ENCODE measurements at places on chromosomes 6 and 20. TPM values are rescaled to one million over a fixed set of nuclear protein-coding genes. Genes with fewer than 3 reads are reported as not detected.

DNA sequence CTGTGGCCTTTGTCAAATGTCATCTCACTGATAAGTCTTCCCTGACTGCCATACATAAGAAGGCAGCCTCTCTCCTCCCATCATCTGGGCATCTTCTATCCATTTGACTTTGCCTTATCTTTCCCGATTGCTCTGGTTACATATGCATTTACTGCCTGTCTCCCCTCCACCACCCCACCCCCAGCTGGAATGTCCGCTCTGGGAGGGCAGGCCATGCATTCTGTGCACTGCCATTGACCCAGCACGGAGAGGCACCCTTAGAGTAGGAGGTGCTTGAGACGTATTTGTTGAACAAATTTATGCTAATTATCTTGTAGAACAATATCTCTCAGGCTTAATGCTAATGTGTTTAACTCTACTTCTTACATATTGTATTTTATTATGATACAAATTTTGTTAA, 183.9 kb upstream of the HDAC2 start:
- H3K27ac ChIP-seq: no peak overlapping the region
- H3K4me3 ChIP-seq: no peak overlapping the region
- no peak for DNase-seq
- peaks cover 20% of the 10 kb centered on the region for H3K4me1 ChIP-seq
- no peaks in the 10 kb centered on the region for H3K36me3 ChIP-seq

DNA sequence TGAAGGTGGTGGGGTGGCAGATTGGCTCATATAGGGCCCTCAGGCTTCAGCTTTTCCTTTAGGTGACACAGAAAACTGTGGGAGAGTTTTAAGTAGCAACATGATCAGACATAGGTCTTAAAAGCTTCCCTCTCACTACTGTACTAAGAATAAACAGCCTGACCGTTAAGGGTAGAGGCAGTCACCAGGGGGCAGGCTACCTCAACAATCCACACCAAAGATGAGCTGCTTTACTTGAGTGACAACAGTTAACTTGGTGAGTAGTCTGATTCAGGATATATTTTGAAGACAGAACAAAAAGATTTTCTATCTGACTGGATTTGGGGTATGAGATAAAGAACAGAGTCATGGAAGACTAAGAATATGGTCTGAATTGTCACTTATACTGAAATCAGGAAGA, 193.1 kb upstream of the SHLD1 start:
- H3K27ac ChIP-seq: no peak overlapping the region
- DNase-seq: no peak
- H3K4me3 ChIP-seq: no peak overlapping the region

Gene DNAAF9
- 20.2 TPM for total RNA-seq

GRCh38 chr20:13205848-13206434, 15.1 kb upstream of the ISM1 start:
- no peak overlapping the region for H3K4me3 ChIP-seq
- peaks cover 3% of the 10 kb centered on the region for H3K4me1 ChIP-seq
- H3K36me3 ChIP-seq: no peaks in the 10 kb centered on the region

- DNase-seq: no peak
- no peaks in the 10 kb centered on the region for H3K36me3 ChIP-seq
- no peaks in the 10 kb centered on the region for H3K4me1 ChIP-seq
Measured at GRCh38 chr6:6865611-6866010, 242.2 kb upstream of the RREB1 start.

GRCh38 chr20:50270569-50270968, 79.9 kb downstream of the CEBPB start:
- H3K4me3 ChIP-seq: no peak overlapping the region
- no peak overlapping the region for H3K27ac ChIP-seq
- H3K36me3 ChIP-seq: no peaks in the 10 kb centered on the region

Gene SEL1L2
- not detected for total RNA-seq

GRCh38 chr6:37013516-37014491, 8.3 kb downstream of the FGD2 start:
- H3K27me3 ChIP-seq: no peaks in the 10 kb centered on the region
- no peak overlapping the region for H3K4me3 ChIP-seq
- no peaks in the 10 kb centered on the region for H3K36me3 ChIP-seq
- peaks cover 7% of the 10 kb centered on the region for H3K4me1 ChIP-seq
- no peak for DNase-seq

- no peaks in the 10 kb centered on the region for H3K27me3 ChIP-seq
- H3K4me3 ChIP-seq: peak overlapping the region; percentile 97
- H3K36me3 ChIP-seq: peaks cover 6% of the 10 kb centered on the region
- DNase-seq: no peak
Measured at GRCh38 chr6:78867020-78867369, 356 bp upstream of the IRAK1BP1 start.

- H3K4me3 ChIP-seq: no peak overlapping the region
- DNase-seq: no peak
- H3K27ac ChIP-seq: no peak overlapping the region
- H3K4me1 ChIP-seq: peaks cover 16% of the 10 kb centered on the region
Measured at GRCh38 chr6:127176146-127176545, 57.7 kb downstream of the RSPO3 start.

GRCh38 chr6:144443157-144443556, 158.0 kb downstream of the UTRN start:
- H3K36me3 ChIP-seq: peaks cover 58% of the 10 kb centered on the region
- DNase-seq: no peak
- no peaks in the 10 kb centered on the region for H3K27me3 ChIP-seq
- H3K27ac ChIP-seq: no peak overlapping the region

Gene FAXC
- total RNA-seq: 13.9 TPM

DNA sequence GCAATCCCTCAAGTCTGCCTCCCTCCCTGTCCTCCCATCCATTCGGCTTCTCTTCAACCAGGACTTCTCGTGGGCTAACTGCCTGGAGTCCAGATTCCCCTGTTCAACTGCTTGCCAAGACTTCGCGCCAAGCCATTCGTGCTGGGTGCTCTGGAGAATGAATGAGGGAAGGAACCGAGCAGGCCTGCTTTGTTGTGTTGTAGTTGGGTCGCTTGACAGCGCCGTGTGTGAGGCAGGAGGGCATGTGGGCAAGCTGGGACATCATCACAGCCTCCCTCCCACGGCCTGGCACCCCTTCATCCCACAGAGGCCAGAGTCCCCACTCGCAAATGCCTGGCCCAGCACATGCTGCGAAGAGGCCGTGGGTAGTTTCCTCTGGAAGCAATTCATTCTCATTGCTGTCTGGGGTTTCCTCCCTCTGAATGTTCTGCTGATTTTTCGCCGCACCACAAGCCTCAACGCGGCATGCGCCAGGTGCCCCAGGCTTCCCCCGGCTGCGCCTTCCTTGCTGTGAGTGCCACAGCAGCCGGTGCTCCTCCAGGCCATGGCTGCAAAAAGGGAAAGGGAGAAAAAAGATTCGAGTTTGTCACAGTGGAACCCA, 336.0 kb downstream of the QKI start:
- H3K4me1 ChIP-seq: peaks cover 42% of the 10 kb centered on the region
- H3K27ac ChIP-seq: no peak overlapping the region
- H3K27me3 ChIP-seq: peaks cover 1% of the 10 kb centered on the region
- no peak for DNase-seq
- no peak overlapping the region for H3K4me3 ChIP-seq

GRCh38 chr20:872855-873520, 39.5 kb downstream of the FAM110A start:
- no peak overlapping the region for H3K4me3 ChIP-seq
- H3K36me3 ChIP-seq: no peaks in the 10 kb centered on the region
- H3K27ac ChIP-seq: no peak overlapping the region

DNA sequence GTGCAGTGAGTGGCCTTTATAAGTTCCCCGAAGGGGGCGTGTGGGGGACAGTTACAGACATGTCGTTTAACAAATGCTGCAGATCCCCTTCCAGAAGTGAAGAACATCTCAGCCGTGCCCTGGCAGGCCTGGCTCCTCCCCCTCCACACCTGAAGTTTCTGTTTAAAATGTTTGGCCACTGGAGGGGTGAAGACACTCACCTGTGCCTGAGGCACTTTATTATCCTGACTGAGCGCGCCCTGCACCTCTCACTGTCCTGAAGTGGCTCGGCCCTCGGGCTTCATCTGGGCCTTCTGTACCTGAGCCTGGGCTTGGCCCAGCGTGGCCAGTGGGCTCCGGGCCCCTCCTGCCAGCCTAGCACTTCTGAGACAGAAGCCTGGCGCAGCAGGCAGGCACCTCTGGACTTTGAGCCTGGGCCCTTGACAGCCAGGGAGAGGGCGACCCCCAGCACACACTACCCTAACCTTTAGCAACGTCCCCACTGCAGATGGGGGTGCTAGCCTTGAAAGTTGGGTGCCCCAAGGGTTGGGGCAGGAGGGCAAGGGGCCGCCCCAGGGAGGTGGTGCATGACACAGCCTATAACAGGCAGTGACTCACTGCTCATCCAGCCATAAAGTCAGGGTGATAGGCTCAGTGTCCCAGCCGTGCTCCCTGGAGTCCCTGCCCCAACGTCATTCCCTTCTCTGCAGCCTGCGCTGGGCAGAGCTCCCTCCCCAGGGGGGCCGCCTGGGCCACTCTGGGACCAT, 13.6 kb upstream of the GATA5 start:
- H3K4me3 ChIP-seq: no peak overlapping the region
- no peak for DNase-seq
- H3K36me3 ChIP-seq: no peaks in the 10 kb centered on the region
- H3K27ac ChIP-seq: peak overlapping the region; percentile 67

DNA sequence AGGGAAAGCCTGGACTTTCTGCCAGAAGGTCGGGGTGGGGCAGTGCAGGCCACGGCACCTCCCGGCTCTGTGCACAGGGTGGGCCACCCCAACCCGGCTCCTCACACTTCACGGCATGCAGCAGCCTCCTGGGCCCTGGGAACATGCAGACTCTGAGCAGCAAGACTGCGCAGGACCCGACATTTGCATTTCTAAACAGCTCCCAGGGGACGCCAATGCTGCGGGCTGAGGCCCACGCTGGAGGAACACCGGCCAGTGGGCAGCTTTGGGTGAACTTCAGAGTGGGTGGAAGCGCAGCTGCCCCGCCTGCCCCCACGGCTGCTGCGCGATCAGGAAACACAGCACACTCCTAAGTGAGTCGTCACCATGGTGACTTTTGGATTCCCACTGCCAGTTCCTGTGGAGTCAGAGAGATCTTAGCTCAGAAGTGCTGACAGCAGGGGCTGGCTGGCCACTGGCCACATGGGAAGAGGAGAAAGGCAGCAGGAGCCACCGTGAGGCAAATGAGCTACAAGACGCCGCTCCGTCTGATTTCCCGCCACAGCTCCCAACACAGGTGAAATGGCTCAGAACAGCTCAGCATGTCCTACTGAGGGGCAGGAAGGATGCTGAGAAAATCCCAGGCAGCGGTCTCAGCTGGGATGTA, 52.1 kb downstream of the RNASET2 start:
- H3K4me1 ChIP-seq: no peaks in the 10 kb centered on the region
- no peaks in the 10 kb centered on the region for H3K36me3 ChIP-seq
- H3K4me3 ChIP-seq: no peak overlapping the region
- H3K27me3 ChIP-seq: peaks cover 14% of the 10 kb centered on the region
- no peak overlapping the region for H3K27ac ChIP-seq

DNA sequence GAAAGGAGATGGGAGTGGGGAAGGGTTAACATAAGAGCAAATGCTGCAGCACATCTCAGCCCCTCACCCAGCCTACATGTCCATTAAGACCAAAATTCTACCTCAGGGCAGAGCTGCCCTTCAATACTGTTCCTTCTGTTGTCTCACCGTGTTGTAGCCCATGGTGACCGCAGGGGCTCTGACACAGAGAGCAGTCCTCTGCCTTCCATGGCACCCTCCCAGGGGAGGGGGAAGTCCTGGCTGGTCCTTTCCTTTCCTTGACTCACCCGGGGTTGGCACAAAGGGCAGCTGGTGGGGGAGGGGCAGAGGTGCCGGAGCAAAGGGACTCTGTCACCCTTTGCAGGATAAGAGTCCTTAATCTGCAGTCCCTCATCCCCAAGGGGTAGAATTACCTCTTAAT, 15.2 kb downstream of the NKX2-2 start:
- H3K4me3 ChIP-seq: no peak overlapping the region
- no peak overlapping the region for H3K27ac ChIP-seq
- no peak for DNase-seq
- no peaks in the 10 kb centered on the region for H3K4me1 ChIP-seq
- H3K27me3 ChIP-seq: peaks cover 69% of the 10 kb centered on the region
- H3K36me3 ChIP-seq: no peaks in the 10 kb centered on the region

GRCh38 chr6:141261672-141262060, 871.1 kb upstream of the GJE1 start:
- no peak for DNase-seq
- H3K36me3 ChIP-seq: no peaks in the 10 kb centered on the region
- no peaks in the 10 kb centered on the region for H3K4me1 ChIP-seq
- H3K27ac ChIP-seq: no peak overlapping the region

DNA sequence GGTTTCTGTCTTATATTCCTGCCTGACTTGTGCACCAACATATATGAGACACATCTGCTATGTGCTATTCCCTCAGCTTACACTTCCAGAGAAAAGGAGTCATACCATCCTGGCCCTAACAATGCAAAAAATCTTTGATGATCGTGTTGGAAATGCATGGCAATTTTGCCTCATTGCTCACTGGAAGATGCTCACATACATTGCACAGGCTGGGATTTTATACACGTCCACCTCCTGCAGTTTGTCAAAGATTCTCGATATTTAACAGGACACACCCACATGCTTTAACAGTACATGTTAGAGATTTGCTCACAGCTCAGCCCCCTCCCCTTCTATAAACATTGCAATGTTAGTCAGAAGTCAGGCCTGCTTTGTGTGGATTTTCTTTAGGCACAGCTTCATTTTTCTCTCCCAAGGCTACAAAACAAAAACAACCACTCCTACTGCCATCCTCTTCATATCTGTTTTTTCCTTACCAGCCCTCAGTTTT, 66.1 kb downstream of the ADGB start:
- no peaks in the 10 kb centered on the region for H3K27me3 ChIP-seq
- peak overlapping the region; percentile 3 for H3K27ac ChIP-seq
- H3K4me1 ChIP-seq: peaks cover 10% of the 10 kb centered on the region
- H3K36me3 ChIP-seq: peaks cover 3% of the 10 kb centered on the region

- H3K27me3 ChIP-seq: no peaks in the 10 kb centered on the region
- peaks cover 30% of the 10 kb centered on the region for H3K36me3 ChIP-seq
- no peak overlapping the region for H3K27ac ChIP-seq
- DNase-seq: no peak
- H3K4me3 ChIP-seq: no peak overlapping the region
Measured at GRCh38 chr6:13299918-13300317, 28.4 kb downstream of the TBC1D7 start.
